ENCODE measurements at places on chromosomes 12 and 14.

DNA sequence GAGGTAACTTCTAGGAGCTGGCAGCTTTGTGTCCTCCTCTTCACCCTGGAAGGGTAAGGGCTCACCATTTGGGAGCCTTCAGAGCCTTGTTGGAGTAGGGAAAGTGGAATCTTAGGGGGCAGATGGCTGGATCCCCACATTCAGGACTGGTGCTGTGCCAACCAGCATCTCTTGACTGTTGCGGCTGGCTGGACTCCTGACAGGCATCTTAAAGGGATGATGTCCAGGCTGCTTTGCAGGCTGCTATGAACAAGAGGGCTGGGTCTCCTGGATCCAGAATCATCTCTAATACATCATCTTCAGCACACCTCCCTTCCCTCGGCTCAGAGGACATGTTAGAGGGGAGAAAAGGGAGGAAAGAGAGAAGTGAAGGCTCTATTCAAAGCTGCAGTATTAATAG is 4.4 kb downstream of the CACNB3 start:
- no peak for DNase-seq

- no peak for DNase-seq
Observed at GRCh38 chr12:47312808-47313426, 233.2 kb upstream of the AMIGO2 start.

- DNase-seq: no peak
Observed at GRCh38 chr12:52821826-52822660, 8.1 kb upstream of the KRT4 start.

DNA sequence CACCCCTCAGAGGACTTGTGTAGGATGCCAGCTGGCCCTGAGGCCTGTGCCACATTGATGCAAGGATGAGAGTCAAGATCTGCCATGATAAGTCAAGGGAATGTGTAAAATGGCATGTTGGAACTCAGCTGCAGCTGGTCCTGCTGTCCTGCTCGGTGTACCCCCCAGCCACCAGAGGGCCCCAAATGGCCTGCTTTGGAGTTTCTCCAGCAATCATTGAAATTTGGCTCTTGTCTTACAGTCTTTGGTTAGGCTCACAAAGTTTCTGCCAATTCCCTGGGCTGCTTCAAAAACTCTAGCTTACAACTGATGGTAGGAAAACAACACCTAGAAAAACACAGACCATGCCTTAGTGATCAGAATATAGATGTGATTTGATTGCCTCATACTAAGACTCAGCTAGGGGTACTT is 76.8 kb downstream of the HSD17B6 start:
- DNase-seq: peak; percentile 71

DNA sequence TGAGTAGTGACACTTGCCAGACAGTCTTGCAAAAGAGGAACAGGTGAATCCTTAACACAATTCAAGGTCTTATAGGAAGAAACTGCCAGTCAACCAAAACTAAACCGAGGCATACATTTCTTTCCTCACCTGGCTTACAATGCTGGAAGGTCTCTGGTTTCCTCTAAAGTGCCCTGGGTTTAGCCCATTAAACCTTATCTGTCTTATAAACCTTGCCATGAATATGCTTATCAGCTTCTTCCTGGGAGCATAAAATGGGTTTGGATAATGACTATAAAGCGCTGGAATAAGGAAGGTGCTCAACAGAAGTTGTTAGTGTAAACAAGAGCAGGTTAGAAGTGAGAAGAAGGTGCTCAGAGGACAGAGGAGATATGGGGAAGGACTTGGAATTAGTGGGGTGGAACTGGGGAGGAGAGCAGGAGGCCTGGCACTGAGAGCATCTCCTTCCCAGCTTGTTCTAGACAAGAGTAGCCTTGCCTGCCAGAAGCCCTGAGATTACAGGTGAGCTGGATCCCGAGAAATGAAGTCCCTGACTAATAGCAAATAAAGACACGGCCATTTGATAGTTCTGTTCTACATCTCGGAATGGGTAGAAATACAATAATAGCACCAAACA is 14.1 kb upstream of the GPRC5A start:
- DNase-seq: no peak

GRCh38 chr14:94213021-94213420 is 38.9 kb downstream of the PPP4R4 start:
- DNase-seq: no peak

DNA sequence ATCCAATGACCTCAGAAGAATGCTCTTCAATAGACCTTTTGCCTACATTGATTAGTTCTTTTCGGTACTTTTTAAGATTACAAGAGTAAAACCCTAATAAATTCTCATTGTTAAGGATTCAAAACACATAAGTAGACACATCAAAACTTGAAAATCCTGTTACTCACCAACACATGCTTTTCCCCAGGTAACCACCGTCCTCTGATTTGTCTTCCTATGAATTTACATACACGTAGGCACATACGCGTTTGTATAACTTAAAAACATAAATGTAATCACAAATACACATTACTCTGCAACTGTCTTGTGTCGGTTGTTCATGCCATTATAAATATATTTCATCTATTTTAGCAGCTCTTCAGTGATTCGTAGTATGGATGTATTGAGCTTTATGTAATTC is 910 bp upstream of the WASHC4 start:
- no peak for DNase-seq

DNA sequence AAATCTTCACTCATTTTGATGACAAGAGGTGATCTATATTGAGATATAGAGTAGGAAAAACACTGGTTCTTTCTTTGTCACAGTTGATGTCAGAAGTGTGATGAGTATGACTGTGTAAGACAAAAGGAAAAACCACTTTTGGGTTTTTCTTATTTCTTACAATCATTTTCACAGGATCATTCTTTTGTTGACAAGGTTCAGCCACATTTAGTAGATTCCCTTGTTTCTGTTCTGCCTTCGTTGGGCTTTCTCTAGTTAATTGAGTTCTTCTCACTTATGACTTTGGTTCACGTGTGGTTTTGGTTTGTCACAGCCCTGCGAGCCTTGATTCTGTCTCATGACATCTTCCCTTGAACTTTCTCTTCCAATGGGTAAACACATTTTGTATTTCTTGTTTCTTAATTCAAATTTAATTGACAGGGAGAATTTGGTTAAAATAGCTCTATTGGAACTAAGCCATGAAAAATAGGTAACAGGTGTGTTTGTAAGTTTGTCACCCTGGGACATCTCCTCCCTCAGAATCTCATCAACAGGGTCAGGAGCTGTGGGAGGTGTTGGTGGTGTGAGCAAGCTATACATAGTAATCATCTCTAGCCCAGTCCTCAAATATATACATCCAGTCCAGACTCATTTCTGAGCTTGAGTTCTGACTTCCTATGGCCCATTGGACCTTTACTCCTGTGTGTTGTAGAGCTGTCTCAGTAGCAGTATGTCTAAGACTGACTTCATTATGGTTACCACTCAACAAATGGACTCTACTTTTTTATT is 255.3 kb downstream of the BMP4 start:
- DNase-seq: no peak

GRCh38 chr12:66345212-66345611 is 42.9 kb downstream of the HELB start:
- no peak for DNase-seq

GRCh38 chr12:105214148-105214547 is 21.8 kb downstream of the APPL2 start:
- DNase-seq: no peak

DNA sequence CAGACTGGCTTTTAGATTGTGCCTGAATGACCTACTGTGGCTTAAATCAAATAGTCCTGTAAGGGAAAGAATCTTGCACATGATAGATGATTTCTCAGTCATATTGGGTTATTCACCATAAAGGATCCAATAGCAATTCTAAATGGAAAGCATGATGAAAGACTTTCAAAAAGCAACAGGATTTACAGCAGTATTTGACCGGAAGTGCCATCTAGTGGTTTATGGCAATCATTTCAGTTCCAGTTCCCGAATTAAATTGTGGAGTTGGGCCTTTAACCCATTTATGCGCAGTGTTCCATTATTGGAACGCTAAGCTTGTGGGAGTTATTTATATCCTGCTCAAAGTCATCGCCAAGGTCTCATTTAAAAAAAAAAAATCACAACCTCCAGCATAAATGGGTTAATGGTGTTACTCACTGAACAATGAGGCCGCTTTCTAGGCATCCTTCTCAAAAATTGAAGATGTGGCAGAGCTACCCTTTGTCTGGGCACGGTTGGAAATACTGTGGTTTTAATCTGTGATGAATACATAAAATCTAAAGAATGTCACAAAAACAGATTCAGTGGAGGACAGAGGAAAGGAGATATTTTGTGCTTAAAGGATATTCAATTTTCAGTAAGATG is 60.8 kb upstream of the REP15 start:
- DNase-seq: no peak

DNA sequence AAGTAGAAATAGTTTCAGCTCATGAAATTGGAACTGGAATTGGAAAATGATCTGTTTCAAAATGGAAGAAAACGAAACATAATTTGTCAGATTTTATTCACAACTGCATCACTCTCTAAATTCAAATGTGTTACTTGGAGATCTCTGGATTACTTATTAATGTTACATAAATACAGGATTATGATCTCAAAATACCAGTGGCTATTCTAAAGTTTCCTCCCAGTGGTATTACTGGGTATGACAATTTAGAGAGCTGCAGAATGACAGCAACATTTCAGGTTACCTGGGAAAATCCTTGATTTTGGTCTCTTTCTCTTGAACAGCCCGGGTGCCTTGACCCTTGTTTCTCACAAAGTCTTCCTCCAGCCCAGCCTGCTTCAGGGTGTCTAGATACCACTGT is 14.2 kb downstream of the FAM161B start:
- no peak for DNase-seq

- DNase-seq: no peak
Observed at GRCh38 chr14:60594062-60594461, 55.2 kb downstream of the SIX1 start.

- DNase-seq: no peak
Observed at GRCh38 chr14:87179936-87180335, 813.0 kb downstream of the GALC start.

DNA sequence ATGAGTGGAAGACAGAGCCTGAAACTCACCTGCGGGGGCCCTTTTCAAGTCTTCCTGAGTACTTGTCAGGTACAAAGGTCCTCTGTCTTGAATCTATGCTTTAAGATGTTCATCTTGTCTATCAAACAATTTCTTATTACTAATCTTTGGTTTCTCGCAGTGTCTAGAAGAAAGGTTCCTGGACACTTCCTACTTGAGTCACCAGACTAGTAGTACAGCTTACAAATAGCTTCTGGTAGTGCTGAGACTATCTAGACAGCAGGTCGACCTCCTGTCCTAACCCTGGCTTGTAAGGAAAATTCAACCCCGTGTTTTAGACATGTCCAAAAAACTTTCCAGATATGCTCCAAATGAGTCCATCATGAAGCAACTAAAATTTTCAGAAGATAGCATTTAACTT is 11.2 kb upstream of the ARID2 start:
- DNase-seq: no peak

DNA sequence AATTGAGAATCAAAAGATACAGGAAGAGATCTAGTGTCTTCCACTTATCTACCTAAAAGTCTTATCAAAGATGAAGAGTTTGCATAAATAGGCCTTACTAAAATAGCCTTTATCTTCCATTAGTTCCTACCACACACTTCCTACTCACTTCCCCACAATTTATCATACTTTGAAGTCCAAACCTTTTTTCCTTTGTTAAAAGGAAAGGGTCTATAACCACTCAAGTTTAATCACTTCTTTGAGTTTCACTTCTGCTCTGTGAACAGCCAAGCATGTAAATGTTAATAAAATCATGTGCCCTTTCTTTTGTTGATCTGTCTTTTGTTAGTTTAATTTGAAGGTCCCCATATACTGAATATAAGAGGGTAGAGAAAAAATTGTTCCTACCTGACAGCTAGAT is 114.5 kb downstream of the PHLDA1 start:
- no peak for DNase-seq

Data from head of caudate nucleus (tissue), 42 donors.